Left lung (tissue), 14 donors: ENCODE measurements at places on chromosomes 6 and 20.
A peak's percentile ranks its signal among the peaks of the same experiment; 100 is the strongest.

GRCh38 chr6:135703621-135704020 lies 147.9 kb upstream of the PDE7B start:
- H3K27ac ChIP-seq, result no peak overlapping the region
- no peaks in the 10 kb centered on the region for H3K4me1 ChIP-seq
- no peaks in the 10 kb centered on the region for H3K27me3 ChIP-seq
- H3K36me3 ChIP-seq, result no peaks in the 10 kb centered on the region

DNA sequence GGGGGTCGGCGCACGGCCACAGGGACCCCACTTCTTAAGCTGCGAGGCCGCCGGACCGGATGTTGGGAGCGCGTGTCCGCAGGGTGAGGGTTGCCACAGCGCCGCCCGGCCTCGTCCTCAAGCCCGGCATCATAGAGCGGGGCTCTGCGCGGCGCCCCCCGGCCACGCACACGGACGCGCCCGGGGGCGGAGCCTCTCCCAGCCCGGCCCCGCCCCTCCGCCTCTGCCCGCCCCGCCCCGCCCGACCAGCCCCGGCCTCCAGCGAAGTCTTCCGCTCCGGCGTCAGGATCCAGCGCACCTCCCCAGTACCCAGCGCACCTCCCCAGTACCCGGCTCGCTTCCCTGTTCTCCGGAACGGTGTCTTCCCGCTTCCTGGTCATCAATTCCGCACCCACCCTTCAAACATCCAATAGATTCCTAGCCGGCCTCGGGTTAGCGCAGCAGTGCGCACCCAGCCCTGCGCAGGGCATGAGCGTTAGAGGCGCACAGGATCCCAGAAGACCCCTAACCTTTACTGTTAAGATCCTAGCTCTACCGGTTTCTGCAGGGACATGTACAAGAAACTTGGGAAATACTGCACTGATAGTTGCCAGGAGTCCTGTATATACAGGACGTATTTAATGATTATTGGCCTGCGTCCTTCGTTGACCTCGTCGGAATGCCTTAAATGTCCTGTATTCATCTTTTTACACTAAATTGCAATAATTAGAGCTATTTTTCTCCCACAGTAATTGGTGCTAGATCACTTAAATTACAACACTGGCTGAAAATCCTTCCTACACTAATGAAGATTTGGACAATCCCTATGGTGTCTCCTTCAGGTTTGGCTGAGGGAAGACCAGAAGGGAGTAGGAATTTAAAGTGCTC lies 535 bp upstream of the DNAAF9 start:
- H3K4me1 ChIP-seq, result peaks cover 4% of the 10 kb centered on the region
- H3K4me3 ChIP-seq, result peak overlapping the region; percentile 71

DNA sequence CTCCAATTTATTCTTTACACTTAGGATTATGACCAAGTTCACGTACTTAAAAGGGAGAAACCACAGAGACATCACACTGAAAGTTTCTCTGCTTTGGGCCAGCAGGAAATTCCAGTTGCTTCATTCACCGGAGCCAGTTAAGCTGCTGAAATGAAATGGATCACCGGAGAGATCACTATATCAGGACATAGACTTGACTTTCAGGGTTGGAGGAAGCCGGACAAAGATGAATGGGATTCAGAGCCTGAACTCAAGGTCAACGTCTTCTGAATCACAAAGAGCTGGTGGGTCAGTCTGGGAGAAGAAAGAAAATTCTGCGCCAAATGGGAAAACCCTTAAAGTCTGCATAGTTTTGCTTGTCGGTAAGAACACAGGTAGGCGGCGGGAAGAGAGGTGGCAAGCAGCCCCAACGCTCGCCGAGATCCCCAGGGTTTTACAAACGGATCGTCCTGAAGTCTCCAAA lies 81.9 kb upstream of the CCDC28A start:
- no peak for DNase-seq
- H3K27ac ChIP-seq, result peak overlapping the region; percentile 83
- H3K36me3 ChIP-seq, result no peaks in the 10 kb centered on the region
- H3K4me3 ChIP-seq, result peak overlapping the region; percentile 71

GRCh38 chr20:19277381-19277780 lies 64.9 kb downstream of the SLC24A3 start:
- H3K27ac ChIP-seq, result peak overlapping the region; percentile 4
- peaks cover 15% of the 10 kb centered on the region for H3K4me1 ChIP-seq
- H3K27me3 ChIP-seq, result no peaks in the 10 kb centered on the region
- H3K36me3 ChIP-seq, result no peaks in the 10 kb centered on the region

DNA sequence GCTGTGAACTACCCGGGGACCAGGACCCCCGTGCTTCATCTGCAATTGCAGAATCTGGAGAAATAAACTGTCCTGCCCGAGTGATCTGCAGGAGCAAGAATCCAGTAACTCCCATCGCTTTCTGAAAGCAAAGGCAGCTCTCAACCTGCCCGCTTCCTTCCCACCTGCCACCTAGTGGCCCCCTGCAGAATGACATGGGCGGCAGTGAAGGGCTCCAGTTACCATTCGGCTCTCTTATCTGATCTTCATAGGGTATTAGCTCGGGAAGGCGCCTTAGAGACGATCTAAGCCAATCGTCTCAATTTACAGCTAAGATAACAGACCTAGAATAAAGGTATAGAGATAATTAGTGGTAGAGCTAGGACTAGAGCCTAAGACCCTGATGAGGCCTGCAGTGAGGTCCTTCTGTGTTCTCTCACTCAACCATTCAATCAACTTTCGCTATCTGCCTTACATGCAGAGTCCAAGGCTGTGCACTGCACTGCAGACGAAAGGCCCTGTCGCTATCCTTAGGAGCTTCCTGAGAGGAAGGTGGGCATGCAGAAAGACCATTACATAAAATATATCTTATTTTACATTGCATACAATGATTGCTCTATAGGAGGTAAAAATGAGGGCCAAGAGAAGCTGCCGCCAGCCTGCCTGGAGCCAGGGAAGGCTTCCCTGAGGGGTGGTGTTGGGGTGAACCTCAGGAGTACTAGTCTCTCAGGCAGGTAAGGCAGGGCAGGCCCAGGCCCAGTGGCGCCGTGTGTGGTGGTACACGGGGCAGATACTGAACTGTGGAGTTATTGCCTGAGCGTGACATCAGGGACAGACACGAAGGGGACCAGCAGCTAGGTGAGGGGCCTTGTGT lies 7.1 kb upstream of the PSMG4 start:
- DNase-seq, result peak; percentile 81
- peaks cover 33% of the 10 kb centered on the region for H3K27me3 ChIP-seq
- no peaks in the 10 kb centered on the region for H3K36me3 ChIP-seq
- no peak overlapping the region for H3K4me3 ChIP-seq
- no peak overlapping the region for H3K27ac ChIP-seq

DNA sequence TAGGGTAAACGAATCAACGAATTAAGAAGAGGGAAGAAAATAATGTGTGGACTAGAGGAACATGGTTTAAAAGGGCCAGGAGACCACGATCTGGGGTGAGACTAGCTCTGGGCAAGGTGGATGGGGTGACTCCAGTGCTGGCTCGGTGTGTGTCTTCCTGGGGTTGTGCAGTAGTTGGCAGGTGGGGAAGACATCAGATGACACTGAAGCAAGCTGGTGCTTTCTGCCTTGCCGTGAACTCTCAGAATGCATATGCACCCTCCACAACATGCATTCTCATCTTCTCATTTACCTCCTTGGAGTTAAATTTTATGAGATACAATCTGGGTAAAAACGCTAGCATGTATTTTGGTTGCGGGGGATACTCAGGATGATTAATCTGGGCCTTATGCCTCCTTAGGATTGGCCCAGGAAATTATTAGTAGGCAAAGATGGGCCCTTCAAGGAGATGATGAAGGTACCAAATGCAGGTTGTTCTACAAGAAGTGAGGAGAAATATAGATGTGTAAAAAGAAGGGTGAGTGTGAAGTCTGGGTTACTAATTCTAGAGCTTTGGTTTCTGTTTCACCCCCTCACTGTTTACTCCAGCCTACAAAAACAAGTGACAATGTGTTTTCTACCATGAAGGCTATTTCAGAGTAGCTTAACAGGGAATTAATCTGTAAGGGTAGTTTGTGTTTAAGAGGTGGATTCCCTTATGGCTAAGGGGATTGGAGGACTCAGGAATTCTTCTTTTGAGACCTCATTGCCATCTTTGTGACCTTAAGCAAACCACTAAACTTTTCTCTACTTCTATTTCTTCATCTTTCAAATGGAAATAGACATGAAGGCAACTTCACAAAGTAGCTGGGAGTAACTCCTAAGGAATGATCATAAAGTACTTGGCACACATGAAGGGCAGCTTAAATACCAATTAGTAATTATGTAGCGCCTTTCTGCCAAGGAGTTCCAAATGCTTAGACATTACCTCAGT lies 71.0 kb upstream of the SUPT3H start:
- peaks cover 43% of the 10 kb centered on the region for H3K4me1 ChIP-seq
- DNase-seq, result no peak
- no peaks in the 10 kb centered on the region for H3K27me3 ChIP-seq
- H3K4me3 ChIP-seq, result no peak overlapping the region

- no peaks in the 10 kb centered on the region for H3K36me3 ChIP-seq
- H3K4me1 ChIP-seq, result no peaks in the 10 kb centered on the region
- no peak overlapping the region for H3K27ac ChIP-seq
- H3K27me3 ChIP-seq, result no peaks in the 10 kb centered on the region
Measured at GRCh38 chr6:22657352-22657980, 88.1 kb downstream of the HDGFL1 start.

DNA sequence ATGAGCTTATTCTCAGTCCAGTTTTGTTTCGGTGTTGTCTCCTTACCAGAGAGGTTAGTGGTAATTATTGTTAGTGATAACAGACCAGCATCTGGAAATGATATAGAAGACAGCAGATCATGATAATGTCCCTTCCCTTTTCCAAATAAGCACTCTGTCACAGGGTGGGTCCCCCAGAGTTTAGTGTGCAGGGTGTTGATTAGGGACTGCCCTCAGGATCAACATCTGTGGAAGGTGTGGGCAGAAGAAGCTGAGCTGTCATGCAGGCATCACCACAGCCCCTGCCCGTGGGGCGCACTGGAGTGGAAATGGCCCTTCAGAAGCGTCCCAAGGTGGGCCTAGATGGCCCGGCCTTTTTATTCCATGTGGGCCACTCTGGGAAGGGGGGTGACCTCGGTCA lies 67.6 kb upstream of the DTNBP1 start:
- no peaks in the 10 kb centered on the region for H3K27me3 ChIP-seq
- H3K4me1 ChIP-seq, result no peaks in the 10 kb centered on the region
- H3K36me3 ChIP-seq, result no peaks in the 10 kb centered on the region
- DNase-seq, result no peak
- H3K4me3 ChIP-seq, result no peak overlapping the region
